RPMI8226 (cell line): ENCODE measurements at places on chromosomes 7 and 10.

DNA sequence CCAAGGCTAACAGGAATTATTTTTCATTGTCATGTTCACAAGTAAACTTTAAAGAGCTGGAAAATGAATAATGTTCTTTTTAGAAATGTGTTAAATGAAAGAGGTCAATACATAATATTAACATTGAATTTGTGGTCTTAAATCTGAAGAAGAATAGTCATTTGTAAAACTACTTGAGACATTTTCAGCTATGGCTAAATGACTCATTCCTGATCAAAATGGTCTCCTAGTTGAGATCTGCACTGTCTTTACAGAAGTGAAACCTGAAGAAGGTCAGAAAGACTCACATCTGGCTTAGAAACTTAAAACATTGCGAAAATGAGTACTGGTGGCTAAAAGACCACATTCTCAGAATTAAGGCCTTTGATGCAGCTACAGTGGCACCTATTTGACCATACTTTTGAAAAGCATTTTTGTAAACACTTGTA lies 5.9 kb downstream of the PIK3CG start:
- peak; percentile 84 for DNase-seq

- no peak for DNase-seq
Measured at GRCh38 chr10:61832866-61833481, 68.5 kb upstream of the ARID5B start.

DNA sequence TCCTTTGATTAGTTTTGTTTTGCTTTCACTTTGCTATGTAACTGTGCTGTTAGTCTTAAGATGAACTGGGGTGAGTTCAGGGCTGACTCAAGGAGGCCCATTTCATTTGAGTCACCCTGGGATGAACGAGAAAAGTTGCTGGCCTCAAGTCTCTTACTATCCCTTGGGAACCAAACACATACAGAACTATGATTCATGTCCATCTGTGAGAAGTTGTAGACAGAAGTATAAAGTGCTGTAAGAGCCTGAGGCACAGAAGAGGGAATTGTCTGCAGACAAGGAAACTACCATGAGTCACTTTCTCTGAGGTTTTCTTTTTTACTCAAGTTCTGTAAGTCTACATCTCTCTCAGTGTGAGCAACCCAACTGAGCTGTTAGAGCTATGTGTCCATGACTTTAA lies 179.8 kb upstream of the CSTF2T start:
- no peak for DNase-seq

DNA sequence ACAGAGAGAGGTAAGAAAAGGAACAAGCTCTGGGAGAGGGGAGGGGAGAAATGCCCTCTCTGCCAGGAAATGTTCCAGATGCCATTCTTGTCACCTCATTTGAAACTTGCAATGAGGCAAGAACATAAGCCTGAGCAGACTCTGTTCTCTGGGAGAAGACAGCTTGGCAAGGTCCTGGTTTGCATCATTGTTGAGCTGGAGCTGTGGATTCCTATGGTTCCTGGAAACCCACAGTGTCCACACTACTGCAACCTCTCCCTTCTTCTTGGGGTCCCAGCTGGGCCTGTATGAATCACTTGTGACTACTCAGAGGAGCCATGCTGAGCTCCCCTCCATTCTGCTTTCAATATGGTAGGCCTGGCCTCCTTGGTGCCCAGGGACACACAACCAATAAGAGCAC lies 60.8 kb upstream of the HECTD2 start:
- no peak for DNase-seq

DNA sequence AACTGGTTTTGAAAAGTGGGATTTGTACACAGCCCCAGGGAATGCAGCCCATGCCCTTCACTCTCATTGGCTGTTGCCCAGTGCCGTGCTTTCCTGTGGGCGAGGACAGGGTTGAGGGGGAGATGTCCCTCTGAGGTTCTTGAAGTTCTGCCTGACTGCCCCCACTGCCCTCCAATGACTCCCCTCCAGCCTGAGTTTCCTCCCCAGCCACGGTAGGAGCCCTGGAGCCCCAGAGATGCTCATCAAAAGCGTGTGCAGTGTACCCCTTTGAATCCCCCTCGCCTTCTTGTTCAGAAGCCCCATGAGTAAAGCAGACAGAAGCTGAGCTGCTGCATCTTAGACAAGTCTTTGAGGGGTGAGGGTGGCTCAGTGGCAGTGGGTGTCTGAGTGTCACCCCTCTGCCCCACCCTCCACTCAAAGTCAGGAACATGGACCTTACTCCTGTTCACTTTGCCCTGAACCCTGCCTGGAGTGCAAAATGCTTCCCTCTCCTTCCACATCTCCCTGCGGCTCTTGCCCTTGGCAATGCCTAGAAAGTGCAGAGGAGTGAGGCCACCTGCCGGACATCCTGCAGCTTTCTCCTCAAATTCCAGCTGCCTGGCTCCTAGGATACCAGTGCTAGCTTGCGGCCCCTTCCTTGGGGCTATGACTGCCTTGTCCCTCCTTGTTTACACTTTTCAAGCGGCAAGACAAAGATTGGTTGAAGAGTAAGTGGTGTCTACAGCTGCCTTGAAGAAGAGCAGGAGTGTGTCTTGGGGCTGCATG lies 19.9 kb downstream of the FAM241B start:
- DNase-seq, result no peak

- no peak for DNase-seq
Measured at GRCh38 chr10:78742730-78743615, 325.8 kb upstream of the ZMIZ1 start.

- DNase-seq, result no peak
Measured at GRCh38 chr10:118763202-118763988, 8.6 kb upstream of the CACUL1 start.

- DNase-seq, result no peak
Measured at GRCh38 chr7:15628876-15629275, 57.6 kb downstream of the MEOX2 start.

DNA sequence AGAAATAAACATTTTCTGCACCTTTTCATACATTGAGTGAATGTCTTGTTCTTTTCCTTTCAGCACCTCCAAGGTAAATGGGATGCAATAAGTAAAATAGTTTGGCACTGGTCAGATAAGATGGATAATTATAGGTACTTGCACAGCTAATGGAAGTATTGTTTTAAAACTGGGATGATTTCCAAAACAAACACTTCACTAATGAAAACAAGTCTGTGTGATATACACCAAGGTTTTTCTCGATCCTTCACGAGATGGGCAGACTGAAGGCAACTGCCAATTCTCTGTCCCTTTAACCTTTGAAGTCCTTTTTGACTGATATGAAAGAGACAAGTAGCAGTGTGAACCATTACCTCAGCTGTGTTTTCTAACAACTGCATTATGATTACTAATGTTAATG lies 423.8 kb downstream of the GFRA1 start:
- DNase-seq, result no peak

GRCh38 chr10:71363936-71364335 lies 32.8 kb upstream of the CDH23 start:
- no peak for DNase-seq
